ENCODE measurements at places on chromosomes 3 and 15.

- DNase-seq: no peak
These were observed 1.5 kb downstream of the ATP1B3 start for GRCh38 chr3:141877911-141878310.

GRCh38 chr3:13194285-13195209 is 121.3 kb upstream of the IQSEC1 start:
- no peak for DNase-seq

- no peak for DNase-seq
These were observed 47.0 kb downstream of the OXNAD1 start for GRCh38 chr3:16311960-16312451.

DNA sequence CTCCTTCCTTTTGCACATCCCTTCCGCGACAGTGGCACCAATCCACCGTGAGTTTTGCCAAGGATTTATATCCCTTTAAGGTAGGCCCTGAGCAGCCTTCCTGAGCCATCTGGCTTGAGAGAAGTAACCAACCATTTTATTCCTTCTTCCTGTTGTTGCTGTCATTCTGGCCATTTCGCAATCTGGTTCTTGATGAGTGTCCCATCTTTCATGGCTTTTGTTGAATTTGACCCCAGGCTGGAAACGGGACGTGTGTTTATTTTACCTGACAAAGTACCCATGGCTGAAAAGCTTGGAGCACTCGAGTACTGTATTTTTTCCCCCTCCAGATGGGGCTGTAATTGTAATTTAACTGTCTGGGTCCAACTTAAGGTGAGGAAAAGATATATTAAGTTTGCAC is 173.4 kb downstream of the WNT5A start:
- DNase-seq: no peak

GRCh38 chr15:83899670-83900069 is 245.7 kb downstream of the ADAMTSL3 start:
- no peak for DNase-seq

- no peak for DNase-seq
These were observed 202.1 kb downstream of the NLGN1 start for GRCh38 chr3:173599673-173600072.

- no peak for DNase-seq
These were observed 121.6 kb upstream of the VEPH1 start for GRCh38 chr3:157624801-157625200.

DNA sequence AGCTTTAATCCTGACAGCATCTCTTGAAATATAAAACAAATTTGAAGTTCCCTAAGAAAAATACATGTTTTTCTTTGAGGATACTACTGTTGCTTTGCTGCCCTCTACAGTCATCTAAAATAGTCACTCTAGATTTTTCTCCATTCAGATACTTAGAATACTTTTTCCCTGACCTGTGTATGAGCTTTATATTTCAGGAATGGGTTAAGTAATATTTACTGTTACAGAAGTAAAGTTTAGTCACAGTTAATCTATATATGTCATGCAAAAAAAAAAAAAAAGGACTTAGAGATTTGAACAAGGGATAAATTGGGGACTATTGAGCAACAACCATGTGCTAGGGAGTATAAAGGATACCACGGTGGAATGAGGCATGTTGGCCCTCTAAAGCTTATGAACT is 8.8 kb downstream of the NECTIN3 start:
- no peak for DNase-seq

DNA sequence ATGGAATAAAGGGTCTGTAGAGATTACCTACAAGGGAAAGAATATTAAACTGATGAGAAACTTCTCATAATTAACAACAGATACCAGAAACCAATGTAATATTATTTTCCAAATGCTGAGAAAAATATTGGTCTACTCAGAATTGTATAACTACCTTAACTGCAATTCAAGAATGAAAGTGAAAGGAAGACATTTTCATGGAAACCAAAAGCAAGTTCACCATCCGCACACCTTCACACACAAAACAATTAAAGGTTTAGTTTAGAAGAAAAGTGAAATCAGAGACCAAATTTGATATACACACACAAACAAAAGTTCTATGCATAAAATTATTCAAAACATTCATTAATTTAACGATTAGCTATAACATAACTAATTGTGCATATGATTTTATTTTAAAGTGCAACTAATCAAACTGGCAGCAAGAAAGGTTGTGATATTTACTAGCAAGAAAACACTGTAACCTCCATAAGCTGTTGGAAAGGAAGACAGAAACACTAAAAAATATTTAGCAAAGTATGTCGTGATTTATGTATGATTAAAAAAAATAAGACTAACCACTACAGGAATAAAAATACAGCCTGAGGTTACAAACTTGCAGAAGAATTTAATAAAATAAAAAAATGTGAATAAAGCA is 395.5 kb downstream of the FGF12 start:
- no peak for DNase-seq

DNA sequence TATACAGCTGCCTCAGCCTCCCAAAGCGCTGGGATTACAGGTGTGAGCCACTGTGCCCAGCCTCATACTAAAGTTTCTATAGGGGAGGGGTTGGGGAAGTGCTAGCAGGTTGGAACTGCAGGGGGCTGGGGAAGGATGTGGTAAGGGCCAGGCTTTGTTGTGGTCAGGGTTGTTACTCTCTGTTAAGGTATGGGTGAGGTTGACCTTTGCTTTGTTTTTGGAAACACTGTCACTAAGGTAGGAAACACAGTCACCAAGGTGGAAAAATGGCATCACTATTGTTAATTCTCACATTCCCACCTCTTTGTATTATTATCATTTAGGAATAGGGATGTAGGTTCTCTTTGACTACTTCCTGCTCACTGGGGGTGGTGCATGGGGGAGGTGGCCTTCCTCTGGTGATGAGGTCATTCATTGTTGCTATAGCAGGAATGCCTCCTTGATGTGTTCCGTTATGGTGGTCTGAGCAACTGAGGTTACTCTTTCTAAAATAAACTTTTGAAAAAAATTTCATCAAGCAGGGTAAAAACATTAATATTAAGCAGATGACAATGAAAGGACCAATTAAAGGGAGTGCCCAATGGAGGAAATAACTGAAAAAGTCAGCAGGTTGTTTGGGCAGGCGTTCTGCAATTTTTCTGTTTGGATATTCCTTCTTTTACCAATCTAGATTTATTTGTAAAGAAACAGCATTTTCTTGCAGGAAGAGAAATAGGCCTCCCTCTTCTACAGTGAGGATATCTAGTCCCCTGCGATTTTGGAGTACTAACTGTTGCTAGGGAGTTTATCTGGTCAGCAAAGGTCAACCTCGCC is 150.5 kb downstream of the WDR76 start:
- DNase-seq: no peak

DNA sequence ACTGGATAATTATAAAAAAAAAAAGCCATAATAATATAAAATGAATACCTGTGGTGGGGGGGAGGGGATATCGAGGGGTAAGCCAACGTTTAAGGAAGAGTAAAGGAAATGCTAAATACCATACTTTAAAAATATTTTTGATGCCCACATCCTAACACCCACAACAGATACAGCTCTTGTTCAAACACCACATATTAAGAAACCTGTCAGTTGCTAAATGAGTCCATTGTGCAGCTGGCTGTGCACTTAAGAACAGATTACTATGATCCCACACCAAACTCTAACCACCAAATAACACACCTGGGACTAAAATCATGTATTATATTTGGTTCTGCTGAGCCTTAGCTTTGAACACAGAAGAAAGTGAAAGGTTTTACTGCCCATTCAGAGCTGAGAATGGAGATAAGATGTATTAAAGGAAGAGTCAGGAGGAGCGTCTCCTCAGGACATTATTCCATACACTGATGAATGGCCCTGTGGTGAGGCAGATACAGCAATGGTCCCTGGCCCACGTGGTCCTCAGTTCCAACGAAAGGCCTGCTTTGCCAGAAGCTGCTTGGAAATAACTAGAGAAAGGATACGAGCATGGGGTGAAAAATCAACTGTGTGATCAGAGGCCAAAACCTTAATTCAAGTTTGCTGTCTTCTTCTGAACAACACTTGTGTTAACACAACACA is 515.4 kb downstream of the FOXP1 start:
- no peak for DNase-seq

- no peak for DNase-seq
These were observed 710 bp upstream of the CLK3 start for GRCh38 chr15:74614744-74615507.

DNA sequence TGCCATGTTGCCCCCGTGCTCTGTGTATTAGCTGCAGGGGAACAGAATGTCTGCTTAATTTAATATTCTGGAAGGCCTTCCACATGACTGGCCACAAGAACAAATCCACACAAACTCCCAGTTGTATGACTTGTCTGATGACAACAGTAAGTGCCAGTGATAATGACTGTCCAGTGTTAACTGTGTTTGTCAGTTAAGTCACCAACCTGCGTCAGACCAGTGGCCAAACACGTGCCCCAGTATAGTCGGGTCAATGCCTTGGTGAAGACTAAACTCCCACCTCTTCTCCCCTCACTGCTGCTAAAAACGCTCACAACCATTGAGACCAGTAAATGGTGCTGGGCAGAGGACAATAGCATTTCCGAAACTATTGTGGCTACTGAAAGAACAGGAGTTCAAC is 9.8 kb upstream of the ATP13A5 start:
- DNase-seq: no peak

- DNase-seq: no peak
These were observed 104.9 kb downstream of the NSUN3 start for GRCh38 chr3:94167796-94168195.

- peak; percentile 15 for DNase-seq
These were observed 11.0 kb downstream of the LYSMD2 start for GRCh38 chr15:51726302-51727073.

DNA sequence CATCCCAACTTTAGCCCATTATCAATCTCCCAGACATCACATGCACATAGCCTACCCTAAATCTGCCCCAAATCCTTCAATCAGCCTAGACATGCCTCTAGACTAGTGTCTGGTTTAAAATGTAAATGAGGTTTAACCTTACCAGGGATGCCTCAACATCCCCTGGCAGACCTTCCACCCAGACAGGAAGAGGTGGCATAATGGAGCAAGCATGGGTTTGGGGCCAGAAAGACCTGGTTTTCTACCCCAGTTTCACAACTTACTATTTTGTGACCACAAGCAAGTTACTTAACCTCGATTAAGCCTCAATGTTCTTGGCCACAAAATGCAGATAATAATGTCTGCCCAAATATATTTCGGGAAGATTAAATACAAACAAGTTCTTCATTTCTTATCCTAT is 28.3 kb upstream of the THBS1 start:
- DNase-seq: no peak

- peak; percentile 44 for DNase-seq
These were observed 232.6 kb downstream of the ABHD5 start for GRCh38 chr3:43923104-43923882.

DNA sequence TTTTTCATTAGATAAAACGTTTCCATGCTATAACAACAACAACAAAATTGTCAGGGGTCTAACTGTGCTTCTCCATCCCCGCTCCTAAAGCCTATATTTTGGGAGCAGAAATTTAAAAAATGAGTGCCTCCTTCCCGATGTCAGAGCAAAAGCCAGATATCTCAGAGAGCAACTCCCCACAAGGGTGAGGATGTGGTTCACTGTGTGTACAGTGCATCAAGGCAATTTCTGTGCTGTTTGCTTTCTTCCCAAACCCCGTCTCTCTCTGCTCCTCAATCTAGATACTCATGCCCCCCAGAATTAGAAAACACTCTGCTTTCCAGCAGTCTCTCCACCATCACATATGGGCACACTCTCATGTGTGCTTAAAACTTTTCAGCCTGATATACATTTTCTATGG is 76.7 kb upstream of the MBNL1 start:
- DNase-seq: no peak

DNA sequence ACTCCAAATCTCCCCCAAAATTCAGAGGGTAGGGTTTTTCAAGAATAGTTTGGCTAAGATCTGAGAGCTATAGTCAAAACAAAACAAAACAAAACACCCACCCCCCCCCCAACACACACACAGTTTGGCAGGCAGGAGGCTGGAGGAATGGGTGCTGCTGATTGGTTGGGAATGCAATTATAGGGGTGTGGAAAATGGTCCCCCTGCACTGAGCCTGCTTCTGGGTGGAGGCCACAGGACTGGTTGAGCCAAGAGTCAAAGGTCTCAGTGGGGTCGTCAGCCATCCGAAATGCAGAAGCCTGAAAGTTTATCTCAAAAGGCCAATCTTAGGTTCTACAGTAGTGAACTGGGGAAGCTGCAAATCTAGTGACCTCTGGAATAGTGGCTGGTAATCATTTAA is 2.5 kb upstream of the HACD2 start:
- DNase-seq: no peak

- no peak for DNase-seq
These were observed 41.5 kb downstream of the ADGRG7 start for GRCh38 chr3:100650651-100651619.

GRCh38 chr3:63911509-63911872 is 692 bp downstream of the SCAANT1 start:
- no peak for DNase-seq

DNA sequence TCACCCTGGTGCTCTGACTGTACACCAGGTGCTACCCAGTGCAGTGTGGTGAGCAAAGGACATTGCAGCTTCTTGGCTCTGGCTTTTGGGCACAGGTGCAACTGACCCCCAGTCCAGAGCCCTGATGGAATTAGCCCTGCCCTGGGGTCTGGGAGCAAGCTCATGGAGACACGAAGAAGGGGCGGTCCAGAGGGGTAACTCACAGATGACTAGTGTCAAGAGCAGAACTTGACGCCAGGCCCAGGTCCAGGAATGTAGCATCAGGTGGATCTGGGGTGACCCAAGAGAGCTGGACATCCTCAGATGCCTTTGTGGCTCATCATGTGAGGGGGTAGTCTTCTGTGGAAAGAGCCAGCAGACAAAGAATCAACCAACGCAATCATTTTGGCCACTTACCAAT is 88.9 kb downstream of the ASB7 start:
- DNase-seq: no peak

GRCh38 chr3:37956723-37957538 is 33.7 kb upstream of the VILL start:
- no peak for DNase-seq

- no peak for DNase-seq
These were observed 63.1 kb downstream of the B3GALNT1 start for GRCh38 chr3:161042023-161042501.

DNA sequence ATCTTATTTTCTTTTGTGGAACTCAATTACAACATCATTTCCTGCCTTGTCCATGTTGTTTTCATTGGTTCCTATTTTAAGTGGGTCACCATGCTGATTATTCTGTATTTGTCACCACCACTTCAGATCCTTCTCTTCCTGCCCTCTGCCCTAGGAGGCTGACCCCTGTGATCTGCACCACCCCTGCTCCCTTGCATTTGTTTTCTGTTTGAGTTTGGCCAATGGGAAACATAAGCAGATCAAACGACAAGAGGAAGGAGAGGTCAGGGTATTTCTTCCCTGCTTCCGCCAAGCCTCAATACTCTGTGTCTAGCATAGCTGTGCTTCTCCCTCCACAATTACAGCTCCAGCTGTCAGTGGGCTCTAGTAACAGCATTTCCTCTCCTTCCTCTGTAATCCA is 71.6 kb downstream of the IMPG2 start:
- DNase-seq: no peak

DNA sequence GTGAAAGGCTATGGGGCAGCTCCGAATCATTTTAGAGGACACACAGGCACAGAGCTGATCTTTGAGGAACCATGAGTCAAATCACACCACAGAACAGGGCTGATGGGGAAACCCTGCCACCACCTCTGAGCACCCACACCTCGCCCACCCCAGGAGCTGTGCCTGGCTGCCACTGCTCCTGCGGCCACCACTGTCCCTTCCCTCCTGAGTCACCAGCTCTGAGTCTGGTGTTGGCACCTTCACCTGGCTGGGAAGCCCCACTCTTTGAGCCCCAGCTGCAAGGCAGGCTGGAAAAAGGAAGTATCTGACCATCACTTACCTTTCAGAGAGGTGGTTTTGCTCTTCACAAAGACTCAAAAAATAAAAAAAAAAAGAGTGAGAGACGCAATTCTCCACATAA is 63.6 kb upstream of the MEF2A start:
- DNase-seq: no peak

GRCh38 chr15:98823012-98823458 is 174.7 kb downstream of the IGF1R start:
- no peak for DNase-seq

All from C1 segment of cervical spinal cord (tissue), 14 donors.